ENCODE measurements at places on chromosomes 3 and 15.

- peak; percentile 66 for DNase-seq
These were observed 17.3 kb downstream of the HDAC11 start for GRCh38 chr3:13497386-13497785.

DNA sequence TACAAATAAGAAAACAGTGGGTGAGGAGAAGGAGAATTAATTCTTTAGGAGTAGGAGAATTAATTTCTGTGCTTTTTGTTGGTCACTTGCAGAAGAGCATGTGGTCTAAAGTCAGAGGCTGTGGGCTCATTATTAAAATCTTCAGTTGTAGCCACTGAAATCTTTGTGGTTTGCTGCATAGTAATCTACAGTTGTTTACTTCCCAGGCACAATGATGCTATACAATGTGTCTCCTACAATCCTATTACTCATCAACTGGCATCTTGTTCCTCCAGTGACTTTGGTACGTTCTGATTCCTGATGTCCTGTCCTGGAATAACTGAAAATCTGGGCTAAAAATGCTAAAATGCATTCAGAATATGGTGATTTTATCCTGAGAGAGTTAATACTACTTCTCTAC is 21.0 kb downstream of the IFT122 start:
- DNase-seq: peak; percentile 83

GRCh38 chr3:148651549-148651948 is 46.2 kb upstream of the AGTR1 start:
- no peak for DNase-seq

DNA sequence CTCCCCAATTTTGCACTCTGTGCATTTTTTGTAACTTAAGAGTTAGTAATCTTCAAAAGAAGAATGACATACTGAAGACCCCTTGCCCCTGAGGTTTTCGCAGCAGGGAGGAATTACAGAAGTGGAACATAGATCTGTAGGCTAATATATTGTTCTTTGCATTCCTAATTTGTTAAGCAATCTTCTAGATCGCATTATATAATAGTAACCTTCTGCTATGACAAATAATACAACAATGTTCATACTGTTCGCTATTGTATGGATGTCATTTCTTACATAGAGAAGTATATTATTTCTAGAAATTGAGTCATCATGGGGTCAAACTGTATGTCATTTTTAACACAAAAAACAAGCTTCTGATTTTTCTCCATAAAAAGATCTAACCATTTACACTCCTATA is 95.8 kb upstream of the TGFBR2 start:
- no peak for DNase-seq

GRCh38 chr15:62756326-62756994 is 286.1 kb upstream of the TPM1 start:
- DNase-seq: no peak

- DNase-seq: peak; percentile 92
These were observed 38.8 kb upstream of the BNC1 start for GRCh38 chr15:83323296-83323711.

GRCh38 chr3:73746623-73747022 is 121.9 kb upstream of the PDZRN3 start:
- DNase-seq: no peak

- DNase-seq: no peak
These were observed 722.9 kb upstream of the CFAP20DC start for GRCh38 chr3:59772416-59773408.

GRCh38 chr15:92805080-92805690 is 94.9 kb upstream of the CHD2 start:
- DNase-seq: no peak

DNA sequence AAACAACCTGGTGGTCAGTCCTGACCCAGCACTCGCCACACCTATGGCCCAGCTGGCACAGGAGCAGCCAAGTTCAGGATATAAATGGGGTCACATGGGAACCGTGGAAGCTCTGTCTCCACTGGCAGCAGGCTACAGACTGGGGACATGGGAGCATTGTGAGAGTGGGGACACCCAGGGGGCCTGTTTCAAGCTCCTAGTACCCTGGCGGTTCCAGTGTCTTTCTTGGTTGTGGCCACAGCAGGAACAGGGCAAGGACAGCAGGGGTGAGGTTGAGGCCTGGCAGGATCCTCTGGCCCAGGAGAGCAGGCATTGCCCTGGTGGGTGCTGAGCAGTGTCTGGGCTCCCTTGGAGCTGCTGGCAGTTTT is 1.9 kb downstream of the CSK start:
- DNase-seq: no peak

GRCh38 chr3:185151964-185152409 is 873 bp downstream of the C3orf70 start:
- DNase-seq: no peak

GRCh38 chr15:38474155-38474757 is 20.3 kb downstream of the FAM98B start:
- peak; percentile 85 for DNase-seq

GRCh38 chr15:88653200-88654064 is 14.6 kb downstream of the ISG20 start:
- DNase-seq: no peak

- no peak for DNase-seq
These were observed 6.9 kb downstream of the CYFIP1 start for GRCh38 chr15:22973286-22973685.

- DNase-seq: no peak
These were observed 6.6 kb upstream of the SOX2 start for GRCh38 chr3:181705086-181705480.

DNA sequence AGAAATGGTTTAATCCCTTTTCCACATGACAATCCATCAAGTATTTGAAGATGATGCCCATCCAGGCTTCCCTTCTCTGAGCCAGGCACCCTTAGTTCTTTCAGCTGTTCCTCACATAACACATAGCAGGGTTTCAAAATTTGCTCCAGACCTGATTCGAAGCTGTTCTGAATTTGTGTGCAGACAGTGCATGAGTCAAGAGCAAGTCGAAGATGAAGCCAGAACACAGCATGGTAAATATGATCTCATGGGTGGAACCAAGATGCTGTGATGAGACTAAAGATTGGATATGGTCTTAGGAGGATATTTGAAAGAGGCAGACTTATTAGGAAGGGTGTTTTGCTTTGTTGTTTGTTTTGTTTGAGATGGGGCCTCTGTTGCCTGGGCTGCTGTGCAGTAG is 32.6 kb upstream of the PDE8A start:
- DNase-seq: peak; percentile 57

DNA sequence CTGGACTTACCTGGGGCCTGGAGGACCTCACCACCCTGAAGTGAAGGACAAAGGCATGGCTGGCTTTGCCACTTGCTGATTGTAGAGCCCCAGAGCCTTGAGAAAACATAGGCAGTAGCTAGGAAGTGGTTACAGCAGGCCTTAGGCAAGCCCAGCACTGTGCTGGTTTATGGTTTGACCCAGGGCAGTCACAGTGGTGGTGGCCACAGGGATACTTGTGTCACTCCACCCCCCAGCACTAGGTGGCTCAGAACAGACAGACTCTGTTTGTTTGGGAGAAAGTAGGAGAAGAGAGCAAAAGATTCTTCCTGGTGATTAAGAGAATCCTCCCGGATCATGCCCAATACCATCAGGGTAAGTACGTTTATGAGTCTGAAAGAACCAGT is 13.2 kb upstream of the COL8A1 start:
- DNase-seq: peak; percentile 49

DNA sequence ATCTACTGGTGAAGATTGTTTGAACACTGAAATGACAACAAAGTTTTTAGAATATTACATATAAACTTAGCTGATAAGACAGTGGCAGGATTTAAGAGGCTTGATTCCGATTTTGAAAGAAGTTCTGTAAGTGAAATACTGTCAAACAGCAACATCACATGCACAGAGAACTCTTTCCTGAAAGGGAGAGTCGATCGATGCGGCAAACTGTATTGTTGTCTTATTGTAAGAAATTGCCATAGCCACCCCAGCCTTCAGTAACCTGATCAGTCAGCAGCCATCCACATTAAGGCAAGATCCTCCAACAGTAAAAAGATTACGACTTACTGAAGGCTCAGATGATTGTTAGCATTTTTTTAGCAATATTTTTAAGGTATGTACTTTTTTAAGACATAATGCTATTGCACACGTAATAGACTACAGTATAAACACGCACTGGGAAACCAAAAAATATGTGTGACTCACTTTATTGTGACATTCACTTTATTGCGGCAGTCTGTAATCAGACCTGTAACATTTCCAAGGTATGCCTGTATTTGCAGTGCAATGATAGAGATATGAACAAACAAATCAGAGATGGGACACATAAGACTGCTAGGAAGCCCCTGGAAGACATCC is 225.6 kb upstream of the UBE2E1 start:
- peak; percentile 79 for DNase-seq

DNA sequence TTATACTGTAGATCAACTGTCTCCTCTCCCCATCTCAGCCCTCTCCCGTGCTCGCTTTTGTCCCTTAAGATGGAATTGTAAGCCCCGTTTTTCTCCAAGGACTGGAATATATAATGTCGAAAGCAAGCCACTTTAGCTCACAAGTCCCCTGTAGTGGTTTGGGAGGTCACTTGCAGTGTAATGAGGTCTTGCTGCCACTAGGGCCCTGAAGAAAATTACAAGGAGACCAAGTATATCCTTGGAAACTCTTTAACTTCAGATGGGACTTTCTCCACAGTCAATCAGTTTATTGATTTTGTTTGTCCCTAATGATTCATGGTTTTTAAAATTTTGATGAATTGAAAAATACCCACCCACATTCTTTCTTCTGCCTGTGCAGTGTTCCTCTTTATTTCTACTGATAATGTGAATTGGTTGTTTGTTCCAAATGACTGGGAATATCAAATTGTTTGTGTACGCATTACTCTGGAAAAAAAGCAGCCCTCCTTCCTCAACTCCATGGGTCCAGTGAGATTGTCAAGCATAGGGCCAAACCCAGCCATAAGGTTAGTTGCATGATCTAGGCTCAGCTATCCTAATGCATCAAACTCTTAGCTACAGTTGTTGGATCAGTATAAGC is 294.8 kb downstream of the MCTP2 start:
- no peak for DNase-seq

DNA sequence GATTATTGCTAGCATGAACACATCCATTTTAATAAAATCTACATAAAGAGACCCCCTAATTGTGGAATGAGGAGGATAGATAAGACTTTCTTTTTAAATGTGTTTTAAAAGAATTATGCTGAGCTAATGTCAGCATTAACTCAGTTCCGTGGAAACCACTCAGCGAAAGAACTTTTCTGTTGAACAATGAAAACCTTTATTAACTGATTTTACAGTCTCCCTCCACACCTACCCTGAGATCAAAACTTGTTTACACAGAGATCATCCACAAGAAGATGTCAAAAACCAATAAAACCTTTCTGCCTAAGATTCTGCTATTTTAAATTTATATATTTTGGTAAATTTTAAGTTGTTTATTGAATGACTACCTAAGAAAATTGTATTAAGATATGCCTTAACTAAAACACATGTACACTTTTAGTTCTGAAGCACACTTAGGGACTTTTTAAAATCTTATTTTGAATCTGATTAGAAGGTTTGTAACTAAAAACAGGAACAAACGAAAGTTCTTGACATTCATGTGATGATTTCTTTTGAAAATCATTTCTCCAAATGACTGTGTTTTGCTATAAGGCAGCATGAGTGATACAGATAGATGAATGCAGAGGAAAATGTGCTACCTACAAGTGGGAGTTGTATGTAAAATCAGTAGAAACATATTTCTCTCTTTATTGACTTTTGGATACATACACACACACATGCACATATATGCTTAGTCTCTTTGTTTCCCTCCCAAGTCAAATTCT is 369.0 kb downstream of the UNC13C start:
- DNase-seq: no peak

- DNase-seq: no peak
These were observed 276.6 kb upstream of the TBL1XR1 start for GRCh38 chr3:177473903-177474302.

DNA sequence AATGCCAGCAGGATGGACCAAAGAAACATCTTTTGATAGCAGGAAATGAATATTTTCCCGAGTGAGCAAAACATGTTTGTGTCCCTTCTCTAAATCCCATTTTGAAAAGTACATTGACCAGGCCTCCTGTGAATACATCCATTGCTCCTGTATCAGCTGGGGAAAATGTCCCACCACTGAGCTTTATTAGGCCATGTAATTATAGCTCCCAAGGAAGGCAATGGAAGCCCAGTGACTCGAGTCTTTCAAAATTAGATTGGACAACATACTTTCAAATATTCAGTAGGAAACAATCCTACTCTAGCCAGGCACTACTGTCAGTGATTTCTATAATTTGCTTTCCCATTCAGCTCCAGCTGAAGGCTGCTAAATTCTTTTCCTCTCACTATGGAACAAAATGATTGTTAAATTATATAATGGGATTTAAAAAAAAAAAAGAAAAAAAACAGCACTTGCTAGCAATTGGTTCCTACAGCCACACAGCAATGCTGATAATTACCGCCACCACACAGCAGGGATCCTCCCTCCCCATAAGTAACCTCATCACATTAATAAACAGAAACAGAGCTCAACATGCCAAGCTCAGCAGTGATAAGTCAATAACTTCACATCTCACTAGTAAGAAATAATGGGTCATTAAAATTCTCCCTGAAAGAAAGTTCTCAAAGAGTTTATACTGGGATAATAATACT is 172.4 kb upstream of the SLC2A2 start:
- no peak for DNase-seq

GRCh38 chr3:60228823-60229222 is 1022.4 kb downstream of the FHIT start:
- no peak for DNase-seq

GRCh38 chr3:194274424-194275085 is 76.6 kb downstream of the CPN2 start:
- no peak for DNase-seq
